ENCODE measurements at places on chromosomes 2 and 18.

- DNase-seq = no peak
These were observed 78.8 kb upstream of the PELI1 start for GRCh38 chr2:64223055-64223454.

- no peak for DNase-seq
These were observed 288.2 kb downstream of the CTNNA2 start for GRCh38 chr2:79801082-79801481.

- DNase-seq = no peak
These were observed 47.1 kb downstream of the PLCL1 start for GRCh38 chr2:197851451-197851850.

DNA sequence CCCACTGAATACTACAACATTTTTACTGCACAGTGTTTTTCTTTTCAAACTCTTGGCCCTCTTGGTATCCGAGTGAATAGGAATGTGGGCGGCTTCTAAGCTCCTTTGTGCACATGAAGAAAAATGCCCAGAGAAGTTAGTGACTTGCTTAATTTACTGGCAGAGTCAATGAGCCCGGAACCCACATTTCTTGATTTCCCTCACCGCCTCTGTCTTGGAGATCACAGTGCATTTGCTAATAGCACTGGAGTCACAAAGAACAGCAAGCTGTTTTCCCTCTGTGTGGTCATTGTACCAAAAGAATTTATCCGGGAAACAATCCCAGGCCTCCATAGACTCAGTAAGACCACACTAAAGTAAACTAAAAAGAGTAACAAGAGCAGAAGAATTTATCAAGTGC, 18.9 kb downstream of the STON1 start:
- DNase-seq = no peak

- DNase-seq = no peak
These were observed 28.8 kb upstream of the IMP4 start for GRCh38 chr2:130313812-130314334.

DNA sequence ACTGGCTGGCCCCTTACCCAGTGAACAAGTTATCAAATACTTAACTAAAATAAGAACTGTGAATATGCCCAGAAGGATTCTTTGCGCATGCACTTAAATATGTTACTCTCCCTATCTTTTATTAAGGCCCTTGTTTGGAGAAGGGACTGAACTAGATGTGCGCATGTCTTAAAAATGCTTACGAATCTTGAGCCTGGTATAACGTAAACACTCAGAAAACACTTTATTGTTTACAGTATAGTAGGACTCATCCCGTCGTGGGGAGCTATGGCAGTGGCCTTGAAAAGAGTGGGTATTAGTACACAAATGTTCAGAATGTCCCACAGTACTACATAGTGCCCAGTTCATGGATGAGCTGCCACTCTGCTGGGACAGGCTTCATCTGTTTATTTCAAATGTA, 75.9 kb upstream of the MAP4K3 start:
- DNase-seq = no peak

DNA sequence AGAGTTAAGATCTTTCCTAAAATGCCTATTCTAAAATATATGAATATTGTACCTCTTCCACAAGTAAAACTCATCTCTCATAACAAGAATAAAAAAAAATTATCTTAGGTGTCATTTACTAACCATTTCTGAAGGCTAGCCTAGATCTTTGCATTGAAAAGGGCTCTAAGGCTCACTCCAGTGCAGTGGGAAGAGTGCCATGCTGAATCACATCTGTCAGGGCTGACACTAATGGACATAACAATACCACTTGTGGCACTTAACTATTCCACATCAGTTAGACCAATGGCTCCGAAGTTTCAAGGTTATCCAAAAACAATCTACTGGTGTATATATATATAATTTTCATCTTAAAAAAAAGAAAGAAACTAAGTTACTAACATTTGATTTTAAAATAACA, 130.2 kb downstream of the EXOC6B start:
- DNase-seq = no peak

DNA sequence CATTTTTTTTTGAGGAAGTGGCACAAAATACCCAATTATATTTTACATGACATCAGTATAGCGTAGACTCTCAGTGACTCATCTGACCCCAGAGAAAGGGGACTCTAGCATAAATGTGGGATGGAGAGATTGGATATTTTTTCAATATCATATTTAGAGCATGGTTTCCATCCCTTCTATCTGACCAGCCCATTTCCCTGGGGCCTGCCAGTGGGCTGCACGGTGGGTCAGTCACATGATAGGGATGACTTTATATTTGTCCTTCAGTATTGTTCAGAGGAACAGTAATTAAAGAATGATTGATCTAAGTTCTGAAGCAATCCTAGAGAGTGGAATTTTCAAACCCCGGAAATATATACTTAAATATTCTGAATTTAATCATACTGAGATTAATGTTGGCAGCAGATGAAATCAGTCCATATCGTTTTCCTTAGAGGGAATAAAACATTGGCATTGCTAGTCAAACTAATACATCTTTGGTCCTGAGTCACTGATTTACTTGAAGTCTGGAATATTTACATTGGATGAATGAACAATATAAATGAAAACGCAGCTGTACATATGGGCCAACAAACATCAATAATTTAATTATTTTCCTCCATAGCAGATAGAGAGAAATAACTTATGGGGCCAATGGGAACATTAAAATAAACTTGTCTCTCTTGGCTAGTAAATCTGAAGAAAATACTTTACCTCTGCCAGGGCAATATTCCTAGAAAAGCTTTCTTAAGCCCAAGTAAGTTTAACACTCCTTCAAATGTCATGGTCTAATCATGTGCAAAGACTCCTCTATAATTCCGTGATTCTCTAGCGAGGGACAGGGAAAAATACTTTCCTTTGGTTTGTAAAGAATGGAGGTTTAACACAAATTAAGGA, 563.6 kb upstream of the PKDCC start:
- DNase-seq = no peak

- DNase-seq = no peak
These were observed 48.6 kb downstream of the SOX11 start for GRCh38 chr2:5740817-5741216.

- no peak for DNase-seq
These were observed 141.4 kb downstream of the SPP2 start for GRCh38 chr2:234191819-234192407.

DNA sequence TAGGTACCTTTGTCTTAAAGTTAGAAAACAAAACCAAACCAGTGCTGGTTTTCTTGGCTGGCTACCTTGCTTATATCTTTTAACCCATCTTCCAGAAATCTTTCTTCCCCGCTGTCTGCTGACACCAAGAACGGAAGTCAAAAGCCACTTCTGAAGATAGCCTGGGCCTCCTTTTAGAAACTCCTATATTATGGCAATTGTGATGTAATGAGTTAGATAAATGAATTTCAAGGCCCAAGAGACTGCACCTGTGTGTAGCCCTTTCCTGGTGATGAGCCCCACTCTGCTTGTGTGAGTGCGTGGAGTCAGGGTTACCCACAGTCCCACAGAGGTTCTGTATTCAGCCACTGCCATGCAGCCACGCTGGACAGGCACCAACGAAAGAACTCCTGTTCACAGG, 60.7 kb downstream of the ARMC9 start:
- no peak for DNase-seq

- peak; percentile 63 for DNase-seq
These were observed 784 bp downstream of the ROCK1 start for GRCh38 chr18:21110713-21111345.

DNA sequence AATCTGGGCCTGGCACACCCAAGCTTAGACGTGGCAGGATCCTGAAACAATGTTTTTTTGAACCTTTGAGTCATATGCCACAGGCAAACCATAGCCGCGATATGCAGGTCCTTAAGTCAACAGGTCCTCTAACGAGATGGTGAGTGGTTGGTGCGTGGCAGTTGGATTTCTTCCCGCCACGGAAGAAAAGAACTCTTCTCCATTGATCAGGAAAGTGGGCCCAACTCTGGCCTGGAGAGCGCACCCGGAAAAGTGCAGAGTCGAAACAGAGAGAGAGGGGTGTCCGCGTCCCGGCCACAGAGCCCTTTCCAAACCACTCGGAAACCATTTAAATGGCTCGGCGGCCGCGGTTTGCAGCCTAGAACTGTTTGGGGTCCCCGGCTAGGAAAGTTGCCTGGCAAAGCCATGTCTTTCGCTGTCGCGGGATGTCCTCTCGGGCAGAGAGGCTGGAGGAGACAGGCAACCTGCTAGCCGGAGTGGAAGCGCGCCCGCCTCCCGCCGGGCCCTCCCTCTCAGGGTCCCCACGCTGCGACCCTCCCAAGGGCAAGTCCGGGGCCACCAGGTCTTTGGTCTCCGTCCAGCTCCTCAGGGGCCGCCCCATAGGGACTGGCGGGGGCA, 777 bp downstream of the GALNT3 start:
- DNase-seq = no peak

- no peak for DNase-seq
These were observed 18.7 kb downstream of the SMIM21 start for GRCh38 chr18:75408554-75409506.

- no peak for DNase-seq
These were observed 199.7 kb downstream of the TPGS2 start for GRCh38 chr18:36629138-36629530.

DNA sequence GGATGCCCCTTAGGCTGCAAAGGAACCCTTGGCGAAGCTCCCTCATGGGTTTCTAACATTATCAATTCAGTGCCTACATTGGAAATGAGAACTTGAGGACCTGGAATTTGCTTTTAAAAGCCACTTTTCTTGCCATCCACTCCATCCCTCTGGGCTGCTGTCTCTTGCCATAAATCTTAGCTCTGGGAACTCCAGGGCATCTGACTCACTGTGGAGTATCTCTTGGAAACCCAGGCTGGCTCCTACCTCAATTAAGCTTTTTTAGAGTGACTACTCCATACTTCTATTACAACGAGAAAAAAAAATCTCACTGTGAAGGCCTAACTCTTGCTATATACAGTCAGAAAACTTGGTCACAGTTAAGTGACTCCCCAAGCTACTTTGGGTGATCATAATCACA, 227.2 kb upstream of the SETBP1 start:
- no peak for DNase-seq

GRCh38 chr2:134365356-134365755, 111.5 kb downstream of the MGAT5 start:
- DNase-seq = no peak

DNA sequence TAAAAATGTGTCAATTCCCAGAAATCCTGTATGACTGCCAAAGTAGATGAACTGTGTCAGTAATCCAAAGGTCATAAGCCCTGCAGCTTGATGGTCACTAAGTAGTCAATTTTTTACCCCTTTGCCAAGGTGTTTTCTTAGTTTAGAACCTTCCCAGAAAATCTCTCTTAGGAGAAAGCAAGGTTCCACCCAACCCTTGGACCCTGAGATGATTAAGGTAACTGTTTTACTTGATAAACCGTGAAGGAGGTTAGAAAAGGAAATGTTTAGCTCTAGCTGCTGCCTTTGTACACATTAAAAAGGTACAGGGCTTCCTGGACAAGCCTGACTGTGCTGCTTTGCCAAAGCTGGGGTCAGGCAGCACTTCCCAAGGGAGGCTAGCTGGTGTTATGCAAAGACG, 24.4 kb upstream of the LRP2 start:
- DNase-seq = no peak

DNA sequence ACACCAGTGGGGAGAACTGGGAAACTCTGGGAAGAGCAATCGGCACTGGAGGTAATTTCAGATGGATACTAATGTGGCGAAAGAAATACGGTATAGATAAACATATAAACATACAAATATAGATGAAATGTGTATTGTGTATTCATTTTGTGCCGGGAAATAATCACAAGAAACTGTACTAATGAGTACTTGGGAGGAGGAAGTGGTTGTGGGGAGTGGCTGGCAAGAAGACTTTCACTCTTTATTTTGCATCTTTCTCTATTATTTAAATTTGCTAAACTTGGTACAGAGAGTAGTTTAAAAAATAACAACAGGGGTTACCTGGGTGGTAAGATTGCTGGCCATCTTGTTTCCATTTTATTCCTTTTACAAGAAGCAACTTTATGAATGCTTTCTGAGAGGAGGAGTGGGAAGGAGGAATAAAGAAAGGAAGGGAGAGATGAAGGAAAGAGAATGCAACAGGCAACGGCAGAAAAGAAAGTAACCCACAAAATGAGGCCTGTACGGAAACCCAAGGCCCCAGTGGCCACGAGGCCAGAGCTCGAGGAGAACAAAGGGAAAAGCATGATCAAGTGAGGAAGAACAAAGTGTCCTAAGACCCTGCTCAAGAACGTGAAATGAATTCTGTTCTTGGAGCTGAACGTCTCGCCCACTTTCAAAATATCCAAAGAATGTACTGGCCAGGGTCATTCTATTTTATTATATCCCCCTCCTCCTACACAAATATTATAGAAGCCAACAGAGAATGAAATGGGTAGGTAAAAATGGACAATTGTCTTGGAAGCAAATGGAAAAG, 45.2 kb downstream of the FAM178B start:
- no peak for DNase-seq

DNA sequence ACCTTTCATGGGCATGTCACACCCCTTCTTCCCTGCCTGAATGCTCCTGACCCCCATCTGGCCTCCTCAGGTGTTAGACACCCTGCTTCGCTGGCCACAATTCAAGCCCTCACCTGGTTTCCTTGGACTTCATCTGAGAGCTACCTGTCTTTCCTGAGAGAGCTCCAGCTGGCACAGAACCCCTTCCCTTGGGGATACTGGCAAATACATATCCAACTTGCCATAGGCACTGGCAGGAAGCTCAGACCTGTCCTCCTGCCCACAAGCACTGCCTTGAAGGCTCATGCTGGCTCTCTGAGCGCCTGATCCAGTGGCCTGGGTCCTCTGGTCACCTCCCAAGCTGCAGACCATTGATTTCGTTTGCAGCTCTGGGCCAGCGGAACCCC, 74.1 kb upstream of the MAP4K3 start:
- DNase-seq = no peak

DNA sequence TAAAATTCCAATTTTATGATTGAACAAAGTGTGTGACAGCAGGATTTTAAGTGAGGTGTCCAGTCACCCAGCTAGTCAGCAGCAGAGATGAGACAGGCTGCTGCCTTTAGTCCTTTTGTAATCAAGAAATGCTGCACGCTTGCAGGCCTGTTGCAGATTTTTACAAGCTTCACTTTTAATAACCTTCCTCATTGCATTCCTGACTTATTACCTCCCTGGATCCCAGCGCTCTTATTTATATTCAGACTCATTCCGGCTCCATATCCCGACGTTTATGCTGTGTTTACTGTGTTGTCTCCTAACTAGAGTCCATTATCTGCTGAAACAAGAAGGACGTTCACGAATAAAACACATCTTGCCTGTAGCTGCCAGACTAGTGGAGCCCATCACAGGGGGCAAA, 442.5 kb upstream of the KLHL29 start:
- DNase-seq = no peak

- DNase-seq = no peak
These were observed 52.6 kb downstream of the TWIST2 start for GRCh38 chr2:238900511-238900910.

- DNase-seq = no peak
These were observed 651 bp upstream of the TXNL1 start for GRCh38 chr18:56639104-56639381.

- DNase-seq = peak; percentile 51
These were observed 156.0 kb downstream of the TGIF1 start for GRCh38 chr18:3605954-3606443.

GRCh38 chr2:169776252-169776761, 22.4 kb upstream of the SSB start:
- DNase-seq = no peak

GRCh38 chr18:77099485-77100370, 32.9 kb downstream of the MBP start:
- DNase-seq = peak; percentile 59
